ENCODE measurements at places on chromosomes 5 and 9.

DNA sequence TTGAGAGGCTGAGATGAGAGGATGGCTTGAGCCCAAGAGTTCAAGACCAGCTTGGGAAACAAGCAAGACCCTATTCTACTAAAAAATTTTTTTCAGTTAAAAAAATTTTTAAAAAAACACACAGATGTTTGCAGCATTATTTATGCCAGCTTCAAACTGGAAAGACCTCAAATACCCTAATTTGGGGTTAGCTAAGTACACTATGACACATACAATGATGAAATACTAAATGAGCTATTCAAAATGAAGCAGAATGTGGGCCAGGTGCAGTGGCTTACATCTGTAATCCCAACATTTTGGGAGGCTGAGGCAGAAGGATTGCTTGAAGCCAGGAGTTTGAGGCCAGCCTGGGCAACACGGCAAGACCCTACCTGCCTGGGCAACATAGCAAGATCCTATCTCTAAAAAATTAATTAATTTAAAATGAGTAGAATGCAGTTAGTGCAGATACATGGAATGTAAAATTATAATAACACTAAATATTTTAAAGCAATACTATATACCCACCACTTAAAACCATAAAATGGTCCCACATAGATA, 44.9 kb downstream of the LHFPL2 start:
- DNase-seq: no peak

DNA sequence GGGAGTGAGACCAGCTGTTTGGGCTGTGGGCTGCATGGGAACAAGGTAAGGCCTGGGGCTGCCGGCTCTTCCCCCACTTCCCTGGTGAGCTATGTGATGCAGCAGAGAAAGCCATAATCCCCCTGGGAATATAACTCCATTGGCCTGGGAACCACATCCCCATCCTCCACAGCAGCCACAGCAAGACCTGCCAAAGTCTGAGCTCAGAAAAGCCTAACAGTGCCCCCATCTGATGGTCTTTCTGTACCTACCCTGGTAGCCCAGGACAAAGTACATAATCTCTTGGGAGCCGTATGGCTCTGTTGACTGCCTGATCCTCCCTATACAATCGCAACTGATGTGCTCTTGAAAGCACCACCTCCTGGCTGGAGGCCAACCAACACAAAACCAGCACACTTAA, 432.6 kb downstream of the CDH18 start:
- no peak for DNase-seq

DNA sequence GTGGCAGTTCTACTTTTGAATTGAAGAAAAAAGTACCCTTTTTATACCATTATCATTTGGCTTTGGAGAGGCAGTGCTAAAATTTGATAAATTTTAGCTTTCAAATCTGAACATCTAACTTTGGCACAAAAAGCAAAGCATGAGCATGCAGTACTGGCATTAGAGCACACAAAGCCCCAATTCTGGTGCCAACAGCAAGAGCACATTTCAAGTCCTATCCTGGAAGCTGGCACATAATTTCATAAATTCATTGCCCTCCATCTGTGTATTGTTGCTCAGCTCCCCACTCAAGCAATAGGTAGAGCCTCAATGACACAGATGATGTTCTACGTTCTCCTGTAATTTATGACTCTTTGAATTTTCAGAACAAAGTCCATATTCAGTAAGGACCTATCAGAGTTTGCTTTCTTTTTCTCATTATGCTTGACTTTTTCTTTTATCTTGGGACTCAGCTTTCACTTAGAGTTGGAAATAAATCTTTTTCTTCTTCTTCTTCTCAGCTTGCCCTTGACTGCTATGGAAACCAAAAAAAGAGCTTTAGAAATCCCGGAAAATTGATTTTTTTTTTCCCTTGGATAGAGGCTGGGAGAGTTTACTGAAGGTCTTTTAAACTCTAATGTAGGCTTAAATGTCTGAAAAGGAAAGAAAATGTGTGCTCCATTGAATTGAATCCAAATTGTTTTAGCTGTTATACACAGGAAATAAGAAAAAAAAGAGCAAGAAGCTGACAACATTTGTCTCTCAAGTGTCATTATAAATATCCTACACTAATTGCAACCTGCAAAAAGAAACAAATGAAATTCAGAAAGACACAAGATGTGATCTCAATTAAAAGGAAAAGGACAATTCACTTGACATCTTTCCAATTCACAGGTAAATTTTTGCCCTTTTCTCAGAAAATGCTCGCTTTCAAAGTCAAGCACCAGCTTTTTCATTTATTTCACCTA, 380.8 kb upstream of the CDH18 start:
- no peak for DNase-seq

DNA sequence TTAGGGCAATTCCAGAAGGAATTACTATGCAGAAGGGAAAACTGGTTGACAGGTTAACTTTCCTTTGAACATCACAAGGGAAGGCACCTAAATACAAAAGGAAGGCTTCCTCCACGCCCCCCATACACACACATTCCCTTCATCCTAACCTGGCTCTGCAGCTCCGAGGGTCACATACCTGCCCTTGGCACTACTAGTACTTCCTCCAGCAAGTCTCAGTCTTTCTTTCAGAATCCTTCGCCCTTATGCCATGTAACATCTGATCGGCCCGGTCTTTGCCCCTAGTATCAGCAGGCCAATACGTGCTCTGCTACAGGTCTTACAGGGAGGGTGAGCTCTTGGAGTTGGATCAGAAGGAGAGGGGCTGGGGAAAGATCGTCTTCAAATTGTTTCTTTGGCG, 1.6 kb upstream of the MARCHF6 start:
- no peak for DNase-seq

DNA sequence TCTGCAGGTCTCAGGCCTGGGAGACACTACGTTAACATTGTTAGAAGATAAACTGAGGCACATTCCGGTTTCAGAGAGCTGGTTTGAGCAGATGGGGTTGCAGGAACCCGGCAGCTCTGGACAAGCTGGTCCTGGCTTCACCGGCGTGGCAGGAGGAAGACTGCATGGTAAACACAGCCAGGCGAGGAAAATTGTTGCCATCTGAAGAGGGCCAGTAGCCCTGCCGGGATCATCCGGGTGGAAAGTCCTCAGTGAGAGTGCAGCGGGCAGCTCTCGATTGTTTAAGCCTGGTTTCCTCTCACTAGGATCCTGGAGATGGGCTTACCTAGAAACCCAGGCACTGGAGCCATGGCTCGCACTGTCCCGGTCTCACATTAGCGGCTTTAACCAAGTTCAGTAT, 226.9 kb downstream of the IRX2 start:
- DNase-seq: no peak

DNA sequence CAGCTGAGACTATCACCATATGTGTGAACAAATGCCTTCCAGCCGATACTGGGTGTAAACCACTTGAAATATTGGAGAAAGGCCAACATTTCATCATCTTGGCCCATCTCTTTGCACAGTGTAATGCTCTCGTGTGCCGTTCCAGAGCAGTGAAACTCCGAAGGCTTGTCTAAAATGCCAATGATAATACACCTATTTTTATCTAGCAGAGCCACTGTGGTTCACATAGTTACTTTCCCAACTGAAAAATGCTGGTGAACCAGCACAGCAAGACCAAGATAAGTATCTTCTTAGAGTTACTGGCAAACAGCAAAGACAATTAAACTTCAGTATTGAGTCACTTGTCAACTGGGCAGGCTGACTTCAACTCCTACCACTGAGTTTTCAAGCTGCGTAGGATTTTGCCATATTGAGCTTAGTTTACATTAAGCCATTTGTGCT, 379.9 kb upstream of the ACTBL2 start:
- DNase-seq: no peak

GRCh38 chr9:90970608-90971007, 169.0 kb downstream of the SYK start:
- no peak for DNase-seq

- DNase-seq: no peak
Measured at GRCh38 chr5:138148811-138149210, 9.6 kb upstream of the NME5 start.

- DNase-seq: no peak
Measured at GRCh38 chr9:113659039-113659438, 195.5 kb downstream of the RGS3 start.

GRCh38 chr5:177339107-177339638, 12.3 kb downstream of the LMAN2 start:
- no peak for DNase-seq

DNA sequence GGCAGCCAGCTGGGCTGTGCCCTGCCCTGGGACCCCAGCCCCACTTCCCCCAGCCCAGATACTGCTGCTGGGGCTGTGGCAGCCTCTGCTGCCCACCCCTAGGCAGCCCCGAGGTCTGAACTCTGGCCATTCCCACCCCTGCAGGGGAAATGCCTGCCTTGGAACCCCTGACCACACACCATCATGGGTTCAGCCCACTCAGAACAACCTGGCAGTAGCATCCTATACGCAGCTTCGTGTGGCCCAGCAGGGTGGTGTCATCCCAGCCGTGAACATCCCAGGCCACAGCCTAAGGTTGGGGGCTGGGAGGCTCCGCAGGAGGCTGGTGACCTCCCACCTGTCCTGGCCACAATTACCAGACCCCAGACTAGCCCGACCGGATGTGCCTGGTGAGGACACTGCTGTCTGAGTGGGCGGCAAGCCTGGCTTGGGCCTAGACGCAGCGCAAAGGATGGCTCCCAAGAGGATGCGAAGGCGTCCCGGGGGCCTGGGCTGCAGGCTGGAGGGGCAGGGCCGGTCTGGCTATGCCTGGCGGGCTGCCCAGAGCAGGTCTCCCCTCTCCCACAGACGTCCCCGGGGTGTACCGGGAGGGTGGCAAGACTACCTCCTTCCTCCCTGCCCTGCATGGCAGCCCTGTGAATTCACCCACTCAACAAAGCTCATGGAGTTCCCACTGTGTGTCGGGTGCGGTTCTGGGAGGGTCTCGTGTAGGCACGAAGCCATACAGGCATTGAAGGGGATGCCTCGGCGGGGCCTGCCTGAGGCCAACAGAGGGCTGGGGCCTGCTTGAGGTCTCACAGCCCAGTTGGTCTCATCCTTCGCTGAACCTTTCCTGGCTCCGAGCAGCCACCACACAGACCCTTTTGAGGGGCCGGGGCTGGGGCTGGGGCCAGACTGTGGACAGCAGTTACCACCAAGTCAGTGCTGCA, 1.5 kb upstream of the SLC34A3 start:
- DNase-seq: no peak

- DNase-seq: peak; percentile 37
Measured at GRCh38 chr9:4970970-4971641, 14.0 kb upstream of the JAK2 start.

- no peak for DNase-seq
Measured at GRCh38 chr9:74858751-74859414, 28.8 kb downstream of the TRPM6 start.

- DNase-seq: no peak
Measured at GRCh38 chr5:171957591-171958251, 48.7 kb downstream of the FBXW11 start.

- no peak for DNase-seq
Measured at GRCh38 chr5:35302544-35302943, 72.3 kb upstream of the PRLR start.

DNA sequence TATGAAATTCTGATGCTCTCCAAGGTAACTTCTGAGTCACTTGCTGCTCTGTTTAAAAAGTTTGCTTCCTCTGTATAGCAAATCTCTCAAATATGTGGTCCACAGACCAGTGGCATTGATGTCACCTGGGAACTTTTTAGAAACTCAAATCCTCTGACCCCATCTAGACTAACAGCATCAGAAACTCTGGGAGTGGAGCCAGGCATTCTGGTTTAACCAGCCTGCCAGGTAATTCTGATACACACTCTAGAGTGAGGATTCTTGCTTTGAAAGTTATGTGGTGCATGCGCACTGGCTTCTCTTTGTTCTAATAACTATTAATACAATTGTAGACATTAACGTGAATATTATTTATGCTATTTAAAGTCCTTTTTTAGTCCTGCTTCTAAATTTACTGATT, 298.1 kb downstream of the SLF1 start:
- no peak for DNase-seq

- DNase-seq: peak; percentile 53
Measured at GRCh38 chr5:7754997-7755596, 95.8 kb downstream of the CFAP90 start.

GRCh38 chr5:95599252-95599651, 20.6 kb upstream of the GPR150 start:
- no peak for DNase-seq

DNA sequence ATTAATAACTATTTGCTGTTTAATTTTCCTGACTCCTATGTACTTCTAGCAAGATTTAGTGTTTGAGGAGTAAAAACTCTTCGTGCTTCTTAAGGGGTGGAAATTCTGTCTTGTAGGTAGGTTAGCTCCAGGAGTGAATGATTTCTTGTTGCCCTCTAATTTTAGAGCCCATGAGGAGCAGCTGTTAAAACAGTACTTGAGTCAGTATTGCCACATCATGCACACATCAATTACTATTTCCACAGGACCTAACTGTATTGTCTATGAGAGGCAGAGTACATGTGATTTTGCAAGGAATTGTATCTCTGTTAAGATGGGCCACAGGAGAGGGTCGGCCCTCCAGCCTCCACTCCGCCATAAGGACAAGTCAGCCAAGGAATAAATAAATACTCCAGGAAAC, 91.2 kb downstream of the PDZD2 start:
- no peak for DNase-seq

- DNase-seq: no peak
Measured at GRCh38 chr9:76512826-76513225, 53.8 kb downstream of the GCNT1 start.

DNA sequence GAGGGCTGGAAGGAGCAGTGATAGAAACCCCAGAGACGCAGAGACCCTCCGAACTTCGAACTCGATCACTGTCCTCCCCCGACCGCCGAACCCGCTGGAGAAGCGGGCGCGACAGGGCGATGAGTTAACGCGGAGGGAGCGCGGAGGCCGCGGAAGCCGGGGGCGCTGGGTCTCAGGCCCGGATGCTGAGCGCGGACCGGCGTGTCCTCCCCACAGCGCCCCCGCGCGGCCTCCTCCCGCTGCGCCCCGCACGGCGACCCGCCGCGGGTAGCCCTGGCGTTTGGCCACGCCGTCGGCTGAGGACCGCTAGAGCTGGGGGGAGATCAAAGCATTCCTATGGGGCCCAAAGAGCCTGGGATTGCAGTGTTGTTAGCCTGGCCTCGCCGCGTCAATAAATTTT, 7.7 kb upstream of the DMRT2 start:
- DNase-seq: no peak

DNA sequence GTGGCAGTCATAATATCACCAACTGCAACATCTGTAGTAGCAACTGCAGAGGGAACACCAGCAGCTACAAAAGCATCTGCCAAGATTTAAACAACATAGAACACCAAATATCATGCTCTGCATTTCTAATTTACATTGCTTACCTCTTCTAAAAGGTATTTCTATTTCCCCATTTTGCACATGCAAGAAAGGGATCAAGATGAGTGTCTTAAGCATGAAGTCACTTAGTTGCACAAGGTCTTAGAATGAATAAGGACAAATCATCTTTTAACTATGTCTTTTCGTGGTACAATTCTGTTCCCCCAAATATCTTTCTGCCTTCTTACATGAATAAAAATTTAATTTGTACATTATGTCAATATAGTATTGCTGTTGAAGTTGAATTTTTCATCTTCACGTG, 1746.4 kb downstream of the EFNA5 start:
- DNase-seq: no peak

Data from OCI-LY7 (cell line).